ENCODE measurements at places on chromosomes 3 and 15. TPM values are rescaled to one million over a fixed set of nuclear protein-coding genes. Genes with fewer than 3 reads are reported as not detected.

The ZPLD1 gene
- not detected for total RNA-seq

The CLRN1 gene
- not detected for total RNA-seq

The APEH gene
- 104 TPM for total RNA-seq

The TNFAIP8L3 gene
- total RNA-seq = not detected

Data from placental epithelial cell (primary cell).